Stimulated activated CD4-positive, alpha-beta T cell treated with anti-CD3 and anti-CD28 coated beads, Interleukin-4, amount 100 ng/mL, for 4 hours (primary cell): ENCODE measurements at places on chromosomes 12 and 14.

- DNase-seq = no peak
Observed at GRCh38 chr12:127060310-127060847, 1206.6 kb upstream of the TMEM132C start.

GRCh38 chr12:90343966-90344365 is 611.0 kb downstream of the CCER1 start:
- DNase-seq = no peak

- peak; percentile 91 for DNase-seq
Observed at GRCh38 chr12:120194534-120195395, at the start of gene GCN1. TSS of gene GCN1 (minus strand) at chr12:120194715. CDS start at chr12:120194697, 18 bp downstream.

GRCh38 chr14:56676042-56676441 is 96.4 kb downstream of the TMEM260 start:
- no peak for DNase-seq

DNA sequence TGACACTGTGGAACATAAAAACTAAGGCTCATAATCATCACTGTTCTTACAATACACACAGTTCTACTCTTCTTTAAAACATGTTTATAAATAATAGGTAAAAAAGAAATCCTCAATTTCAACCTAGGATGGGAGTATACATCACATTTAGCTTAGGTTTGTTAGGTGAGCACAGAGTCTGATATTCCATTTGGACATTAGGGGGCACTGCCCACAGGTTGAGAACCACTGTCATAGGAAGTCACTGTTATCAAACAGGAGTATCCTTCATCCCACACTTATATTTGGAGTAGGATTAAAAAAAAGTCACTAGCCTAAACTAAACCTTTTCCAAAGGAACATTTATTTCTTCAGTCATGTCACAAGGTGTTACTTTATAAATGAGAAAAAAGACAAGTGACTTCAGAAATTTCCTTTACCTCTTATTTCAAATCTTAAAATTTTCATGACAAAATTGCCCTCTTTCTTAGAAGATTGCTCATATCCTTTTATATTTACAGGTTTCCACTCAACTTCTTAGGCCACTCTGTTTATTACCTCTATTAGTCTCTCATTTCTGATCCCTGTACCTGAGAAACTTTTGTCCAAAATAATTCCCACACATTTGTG is 240.6 kb downstream of the CPNE8 start:
- DNase-seq = no peak

- DNase-seq = no peak
Observed at GRCh38 chr12:26406813-26407212, 211.4 kb downstream of the SSPN start.

DNA sequence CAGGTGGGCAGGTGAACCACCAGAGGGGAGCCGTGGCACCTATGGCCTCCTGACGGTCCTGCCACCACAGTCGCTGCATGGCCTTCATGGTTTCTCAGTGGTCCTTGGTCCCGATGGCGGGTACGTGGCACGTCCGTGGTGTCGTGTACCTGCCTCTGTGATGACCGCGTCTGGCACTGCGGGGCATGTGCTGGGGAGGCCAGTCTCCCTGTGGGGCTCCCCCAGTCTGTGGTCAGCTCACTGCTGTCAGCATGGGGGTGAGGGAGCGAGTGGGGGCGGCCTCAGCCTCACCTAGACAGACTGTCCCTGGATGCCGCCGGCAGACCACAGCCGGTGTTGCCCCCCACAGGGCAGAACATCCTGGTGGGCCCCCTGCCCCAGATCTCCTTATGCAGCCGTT is 267.2 kb downstream of the SEC23A start:
- DNase-seq = no peak

- no peak for DNase-seq
Observed at GRCh38 chr14:75059642-75060041, 4.2 kb downstream of the ACYP1 start.

DNA sequence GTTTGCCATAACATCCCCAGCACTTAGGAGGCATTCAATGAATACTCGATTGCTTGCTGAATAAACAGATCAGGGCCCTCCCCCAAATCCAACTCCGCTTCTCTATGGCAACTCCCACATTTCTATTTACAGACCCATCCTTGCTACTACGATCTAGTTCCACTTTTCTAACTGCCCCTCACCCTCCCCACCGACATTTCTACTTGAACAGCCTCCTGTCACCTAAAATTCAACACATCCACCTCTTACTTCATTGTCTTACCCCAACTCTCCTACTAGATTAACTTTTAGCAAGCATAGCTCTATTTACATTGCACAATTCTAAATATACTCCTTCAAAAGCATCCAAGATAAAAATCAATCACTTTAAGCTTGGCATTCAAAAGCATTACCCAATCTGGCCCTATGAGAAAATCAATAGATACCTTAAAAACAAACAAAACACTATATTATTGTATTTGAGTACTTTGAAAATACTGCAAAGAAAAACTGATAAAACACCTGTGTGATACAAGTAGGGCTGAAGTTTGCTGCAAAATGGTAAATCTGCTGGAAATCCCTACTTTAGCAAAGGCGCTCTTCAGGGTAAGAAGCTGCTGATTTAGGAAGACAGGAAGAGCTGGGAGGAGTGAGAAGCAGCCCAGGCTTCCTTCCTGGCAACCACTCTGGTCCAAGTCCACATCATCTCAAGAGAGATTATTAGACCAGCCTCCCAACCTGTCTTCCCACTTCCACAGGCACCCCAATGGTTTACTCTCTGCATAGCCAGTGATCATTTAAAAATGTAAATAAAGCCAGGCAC is 96.4 kb downstream of the HECTD4 start:
- DNase-seq = no peak

DNA sequence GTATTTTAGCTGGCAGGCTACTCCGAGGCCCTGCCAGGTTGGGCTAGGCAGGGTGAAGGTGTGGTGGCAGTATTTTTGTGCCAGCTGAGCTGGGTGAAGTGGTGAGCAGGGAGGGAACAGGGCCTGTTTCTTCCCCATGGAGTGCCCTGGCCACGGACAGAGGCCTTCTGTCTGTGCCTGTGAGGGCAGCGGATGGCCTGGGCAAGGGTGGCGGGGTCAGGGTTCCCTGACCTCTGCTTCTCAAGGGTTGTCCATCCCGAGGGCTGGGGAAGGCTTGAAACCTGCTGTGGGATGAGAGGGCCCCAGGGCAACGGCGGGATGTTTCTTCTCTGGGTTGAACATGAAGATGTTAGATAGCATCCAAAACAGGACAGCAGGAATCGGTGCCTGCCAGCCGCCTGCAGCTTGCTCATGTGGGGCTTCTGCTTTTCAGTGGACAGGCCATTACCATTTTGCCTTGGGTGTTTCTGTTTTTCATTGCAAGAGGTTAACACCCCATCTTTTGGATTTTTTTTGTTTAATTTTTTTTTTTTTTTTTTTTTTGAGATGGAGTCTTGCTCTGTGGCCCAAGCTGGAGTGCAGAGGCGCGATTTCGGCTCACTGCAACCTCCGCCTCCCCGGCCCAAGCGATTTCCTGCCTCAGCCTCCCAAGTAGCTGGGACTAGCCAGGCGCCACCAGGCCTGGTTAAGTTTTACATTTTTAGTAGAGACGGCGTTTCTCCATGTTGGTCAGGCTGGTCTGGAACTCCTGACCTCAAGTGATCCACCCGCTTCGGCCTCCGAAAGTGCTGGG is 3.3 kb downstream of the MTA1 start:
- no peak for DNase-seq

- no peak for DNase-seq
Observed at GRCh38 chr12:27844366-27845090, 64.5 kb upstream of the MANSC4 start.

GRCh38 chr12:18363321-18363720 is 102.0 kb downstream of the PIK3C2G start:
- no peak for DNase-seq

DNA sequence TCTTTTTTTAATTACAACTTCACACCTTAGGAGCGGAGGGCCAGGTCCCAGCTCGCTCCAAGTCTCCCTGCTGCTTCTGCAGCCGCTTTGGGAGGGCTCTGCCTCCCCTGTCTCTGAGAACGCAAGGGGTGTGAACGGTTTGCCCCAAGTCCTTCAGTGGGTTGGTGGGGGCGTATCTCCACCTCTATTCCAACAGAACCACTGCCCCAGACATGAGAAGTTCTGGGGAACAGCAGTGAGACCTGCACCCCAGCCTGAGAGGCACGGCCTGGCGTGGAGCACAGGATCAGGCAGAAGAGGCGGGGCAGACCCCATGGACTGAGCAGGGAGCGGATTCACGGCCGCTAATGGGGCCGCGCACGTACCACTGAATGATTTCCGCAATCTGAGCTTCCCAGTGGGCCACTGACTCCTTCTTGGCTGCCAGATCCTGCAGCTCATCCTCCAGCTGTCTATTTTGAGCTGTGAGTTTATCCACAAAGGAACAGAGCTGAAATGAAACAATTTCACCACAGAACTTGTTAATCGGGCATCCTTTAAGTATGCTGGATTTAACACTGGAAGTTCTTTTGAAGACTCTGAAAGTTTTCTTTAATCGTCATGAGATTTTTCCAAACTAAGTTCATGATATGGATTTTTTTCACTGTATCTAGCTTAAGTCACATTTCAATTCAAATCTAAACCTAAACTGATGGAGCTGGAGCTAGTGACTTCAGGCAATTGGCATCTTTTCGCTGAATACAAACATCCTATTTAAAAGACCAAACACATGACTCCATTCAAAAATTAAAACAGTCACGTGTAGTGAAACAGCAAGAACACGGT is 44.4 kb downstream of the AMN start:
- DNase-seq = no peak

- no peak for DNase-seq
Observed at GRCh38 chr12:46351886-46352650, 20.5 kb downstream of the SLC38A2 start.

DNA sequence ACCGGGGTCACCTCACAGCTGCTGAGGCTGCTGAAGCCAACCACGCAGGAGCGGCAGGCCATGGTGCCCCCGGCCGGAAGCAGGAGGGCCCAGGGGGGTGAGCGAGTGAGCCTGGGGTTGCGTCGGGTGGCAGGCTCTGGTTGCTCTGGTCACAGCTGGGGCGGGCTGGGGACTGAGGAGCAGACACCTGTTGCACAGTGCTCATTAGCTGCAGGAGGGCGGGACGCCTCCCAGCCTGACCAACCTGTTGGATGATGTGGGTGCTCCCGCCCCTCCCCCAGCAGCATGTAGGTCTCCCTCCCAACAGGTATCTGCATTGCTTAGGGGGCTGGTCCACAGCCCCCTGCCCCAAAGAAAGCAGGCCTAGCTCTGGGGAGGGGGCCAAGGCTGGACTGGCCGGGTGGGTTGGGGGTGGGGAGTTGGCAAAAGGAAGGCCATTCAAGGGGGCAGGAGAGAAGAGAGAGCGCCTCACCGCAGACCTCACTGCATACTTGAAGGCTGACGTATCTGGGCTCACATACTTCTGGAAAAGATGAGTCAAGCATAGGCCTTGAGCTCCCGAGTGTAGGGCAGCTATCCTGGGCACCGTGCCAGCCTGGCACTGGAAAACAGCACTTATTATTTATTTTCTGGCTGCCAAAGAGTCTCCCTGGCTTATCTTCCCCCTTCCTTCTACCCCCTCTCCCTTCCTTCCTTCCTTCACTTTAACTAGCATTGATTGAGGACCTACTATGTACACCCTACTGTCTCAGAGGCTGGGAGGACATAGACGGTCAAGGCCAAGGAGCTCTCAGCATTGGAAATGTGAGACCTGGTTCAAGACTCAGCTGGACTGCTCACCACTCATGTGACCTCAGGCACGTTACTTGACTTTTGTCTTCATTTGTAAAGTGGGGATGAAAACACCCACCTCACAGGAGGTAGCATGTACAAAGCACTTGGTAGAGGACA is at the start of gene KRT80:
TSS of gene KRT80 (minus strand) at position 174 of the 951 bp plus-strand sequence. CDS start at position 62, 112 bp downstream.
- peak; percentile 10 for DNase-seq

- DNase-seq = no peak
Observed at GRCh38 chr14:86543521-86543920, 1013.6 kb downstream of the FLRT2 start.

DNA sequence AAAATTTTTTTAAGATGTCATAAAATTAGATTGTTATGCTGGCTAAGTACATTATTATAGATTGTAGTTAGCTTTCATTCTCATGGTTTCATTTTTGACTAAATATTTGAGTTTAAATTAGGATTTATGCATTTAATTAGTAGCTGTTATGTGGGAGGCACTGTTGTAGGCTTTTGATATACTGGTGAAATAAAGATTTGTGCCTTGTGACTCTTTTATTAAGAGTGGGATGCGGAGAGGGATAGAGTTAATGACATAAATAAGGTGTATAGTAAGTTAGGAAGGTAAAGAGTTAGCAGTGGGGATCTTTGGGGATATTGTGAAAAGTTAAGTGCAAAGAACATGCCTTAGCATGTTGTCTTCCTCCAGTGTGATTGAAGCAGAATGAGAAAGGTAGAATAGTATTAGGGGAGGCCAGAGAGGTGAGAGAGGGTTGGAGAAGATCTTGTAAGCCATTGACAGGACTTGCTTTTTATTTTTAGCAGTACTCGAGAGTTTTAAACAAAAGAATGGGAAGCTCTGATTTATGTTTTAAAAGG is 8.8 kb downstream of the ARHGAP5 start:
- DNase-seq = no peak

- no peak for DNase-seq
Observed at GRCh38 chr12:111469401-111469800, 63.7 kb downstream of the SH2B3 start.

DNA sequence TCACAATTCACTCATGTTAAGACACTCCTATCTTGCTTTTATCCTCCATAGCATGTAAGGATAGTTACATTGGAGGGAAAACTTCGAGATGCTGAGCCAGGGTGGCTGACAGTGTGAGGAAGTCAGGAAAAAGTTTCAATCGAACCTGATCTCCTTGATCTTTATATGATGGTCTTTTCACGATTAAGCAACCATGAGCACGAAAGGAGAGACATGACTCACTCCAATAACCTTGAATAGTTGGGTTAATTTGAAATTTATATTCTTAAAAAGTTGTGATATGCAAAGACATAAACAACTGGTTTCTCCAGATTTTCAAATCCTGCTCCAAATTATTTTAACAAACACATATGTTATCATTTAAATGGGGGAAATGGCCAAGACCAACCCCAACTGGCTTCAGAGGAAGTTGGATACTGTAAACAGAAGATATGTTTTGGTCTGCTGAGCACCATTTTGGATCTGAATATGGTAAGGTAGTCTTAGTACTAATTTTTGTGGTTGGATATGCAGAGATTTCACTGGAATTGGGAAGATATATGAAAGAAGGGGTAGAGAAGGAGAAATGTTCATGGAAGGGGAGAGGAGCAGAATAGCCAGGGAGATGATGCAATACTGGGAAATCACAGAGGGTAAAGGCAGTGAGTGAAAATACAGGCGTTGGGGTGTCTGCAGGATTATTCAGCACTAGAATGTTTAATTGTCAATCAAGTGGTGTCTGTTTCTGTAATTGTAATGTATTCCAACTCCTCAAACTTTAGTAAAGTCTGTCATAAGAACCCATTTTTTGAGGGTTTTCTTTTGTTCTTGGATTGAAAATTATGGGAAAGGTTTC is 185.2 kb upstream of the SLC38A2 start:
- no peak for DNase-seq

- no peak for DNase-seq
Observed at GRCh38 chr12:32454075-32454474, 54.7 kb downstream of the FGD4 start.

GRCh38 chr12:77469578-77470333 is 360.9 kb upstream of the NAV3 start:
- no peak for DNase-seq

GRCh38 chr12:48924617-48925303 is 532 bp downstream of the FKBP11 start:
- DNase-seq = peak; percentile 70

- no peak for DNase-seq
Observed at GRCh38 chr12:97800561-97800960, 338.0 kb downstream of the RMST start.

- no peak for DNase-seq
Observed at GRCh38 chr12:107859367-107859766, 84.9 kb downstream of the ASCL4 start.

- DNase-seq = no peak
Observed at GRCh38 chr14:103103461-103104388, 9.2 kb downstream of the EXOC3L4 start.
